Right cardiac atrium (tissue), 5 donors: ENCODE measurements at places on chromosomes 6 and 20. TPM values are rescaled to one million over a fixed set of nuclear protein-coding genes. Genes with fewer than 3 reads are reported as not detected.
A peak's percentile ranks its signal among the peaks of the same experiment; 100 is the strongest.

The SEMG1 gene
- polyA plus RNA-seq, result not detected

The MUC21 gene
- 0.07 TPM for polyA plus RNA-seq

The TMEM151B gene
- polyA plus RNA-seq, result 0.88 TPM

The ATRN gene
- polyA plus RNA-seq, result 9.5 TPM

DNA sequence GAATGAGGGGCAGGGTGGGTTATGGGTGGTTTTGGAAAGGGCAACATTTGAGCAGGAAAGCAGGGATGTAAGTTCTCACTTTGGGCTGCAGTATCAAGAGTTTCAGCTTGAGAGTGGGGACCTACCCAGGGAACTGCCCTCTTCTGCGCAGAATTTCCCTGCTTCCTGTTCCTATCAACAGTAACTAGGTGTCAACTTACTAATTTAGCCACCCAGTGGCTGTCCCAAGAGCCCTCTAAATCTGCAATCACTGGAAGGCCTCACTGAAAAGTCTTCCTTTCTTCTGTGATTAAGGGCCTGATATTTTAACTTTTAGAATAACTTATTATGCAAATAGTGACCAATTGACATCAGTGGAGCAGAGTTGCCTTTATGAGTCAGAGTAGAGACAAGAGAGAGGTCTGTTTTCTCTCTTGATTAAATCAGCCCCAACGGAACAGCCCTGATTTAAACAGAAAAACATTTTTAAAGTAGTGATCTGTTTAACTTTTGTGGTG, 118.2 kb upstream of the RIPOR2 start:
- no peak for DNase-seq

DNA sequence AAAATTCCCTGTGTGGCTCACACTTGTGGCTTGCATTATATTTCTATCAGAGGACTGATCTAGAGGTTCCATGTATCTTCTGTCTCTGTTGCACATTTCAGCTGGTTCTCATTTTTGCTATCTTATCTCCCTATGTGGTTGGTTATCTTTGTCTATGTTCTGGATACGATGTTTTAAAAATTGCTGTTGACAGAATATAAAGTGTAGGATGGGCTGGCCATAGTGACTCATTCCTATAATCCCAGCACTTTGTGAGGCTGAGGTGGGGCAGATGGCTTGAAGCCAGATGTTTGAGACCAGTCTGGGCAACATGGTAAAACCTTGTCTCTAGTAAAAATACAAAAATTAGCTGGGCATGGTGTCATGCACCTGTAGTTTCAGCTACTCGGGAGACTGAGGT, 9.9 kb upstream of the ULBP3 start:
- DNase-seq, result no peak

DNA sequence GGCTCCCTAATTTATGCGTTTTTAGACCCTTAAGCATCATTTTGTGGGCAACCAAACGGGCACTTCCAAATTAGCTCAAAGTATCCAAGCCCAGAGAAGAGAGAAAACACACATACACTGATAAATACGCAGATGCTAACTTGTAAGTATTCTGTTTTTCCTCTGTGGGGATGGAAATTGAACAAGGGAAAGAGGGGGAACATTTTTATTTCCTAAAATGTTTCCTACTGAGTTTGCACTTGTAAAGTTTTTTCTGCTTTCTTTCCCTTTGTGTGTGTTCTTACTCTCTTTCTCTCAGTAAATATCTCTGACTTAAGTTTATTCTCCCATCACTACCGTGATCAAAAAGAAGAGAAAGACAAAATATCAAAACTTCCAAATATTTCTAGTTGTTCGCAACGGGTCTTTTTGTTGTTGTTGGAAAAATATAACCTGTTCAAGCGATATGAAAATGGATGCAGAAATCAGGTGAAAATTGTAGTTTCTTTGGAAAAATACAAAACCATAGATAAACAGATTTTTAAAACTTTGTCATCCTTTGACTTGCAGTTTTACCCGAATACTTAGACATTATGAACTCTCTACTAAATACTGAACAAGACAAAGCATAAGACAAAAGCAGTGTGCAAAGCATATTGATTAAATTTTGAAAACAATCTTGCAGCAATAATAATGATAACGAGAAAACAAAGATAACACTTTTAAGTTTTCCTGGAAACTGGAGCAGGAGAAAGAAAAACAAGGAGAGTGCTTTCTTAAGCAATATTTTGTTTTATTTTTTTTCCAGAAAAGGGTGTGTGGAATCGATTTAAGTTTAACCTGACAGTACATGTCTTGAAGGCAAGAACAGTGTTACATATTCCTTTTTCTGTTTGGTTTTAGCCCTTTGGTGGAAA, 1.0 kb upstream of the NKX2-4 start:
- DNase-seq, result no peak

- no peak for DNase-seq
Observed at GRCh38 chr20:51715163-51715855, 52.9 kb downstream of the ATP9A start.

DNA sequence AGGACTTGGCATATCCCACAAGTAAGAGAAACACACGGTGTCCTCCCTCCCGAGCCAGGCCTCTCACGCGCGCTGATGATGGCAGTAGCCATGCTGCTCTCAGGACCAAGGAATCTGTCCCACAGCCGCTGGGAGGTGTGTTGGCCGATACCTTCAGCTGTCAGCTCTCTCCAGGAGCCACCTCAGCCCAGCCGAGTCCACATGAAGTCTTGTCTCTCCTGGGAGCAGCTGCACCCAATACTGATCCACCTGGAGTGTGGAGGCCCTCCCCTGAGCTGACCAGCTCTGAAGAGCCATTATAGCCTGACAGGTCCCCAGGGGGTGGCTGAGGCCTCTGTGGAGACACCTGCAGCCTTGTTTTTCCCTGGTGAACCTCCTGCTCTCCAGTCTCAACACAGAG, 23.8 kb upstream of the NXT1 start:
- DNase-seq, result no peak

GRCh38 chr6:33314515-33314942, 651 bp upstream of the TAPBP start:
- peak; percentile 79 for DNase-seq

DNA sequence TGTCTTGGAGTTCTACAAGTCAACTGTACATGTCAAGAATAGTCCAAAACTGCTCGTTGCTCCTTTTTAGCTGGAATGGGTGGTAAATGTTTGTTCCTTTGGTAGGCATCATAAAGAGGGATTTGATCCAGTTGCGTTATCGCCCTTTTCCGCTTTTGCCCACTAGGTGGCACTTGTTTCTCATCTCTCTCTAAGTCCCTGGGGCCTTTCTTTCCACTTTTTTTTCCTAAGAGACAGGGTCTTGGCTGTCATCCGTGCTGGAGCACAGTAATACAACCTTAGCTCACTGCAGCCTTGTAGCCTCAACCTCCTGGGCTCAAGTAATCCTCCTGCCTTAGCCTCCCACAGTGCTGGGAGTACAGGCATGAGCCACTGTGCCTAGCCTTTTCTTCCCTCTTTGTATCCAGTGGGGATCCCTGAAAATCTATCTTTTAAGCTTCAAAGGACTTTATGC, 20.7 kb downstream of the GTPBP2 start:
- DNase-seq, result no peak

DNA sequence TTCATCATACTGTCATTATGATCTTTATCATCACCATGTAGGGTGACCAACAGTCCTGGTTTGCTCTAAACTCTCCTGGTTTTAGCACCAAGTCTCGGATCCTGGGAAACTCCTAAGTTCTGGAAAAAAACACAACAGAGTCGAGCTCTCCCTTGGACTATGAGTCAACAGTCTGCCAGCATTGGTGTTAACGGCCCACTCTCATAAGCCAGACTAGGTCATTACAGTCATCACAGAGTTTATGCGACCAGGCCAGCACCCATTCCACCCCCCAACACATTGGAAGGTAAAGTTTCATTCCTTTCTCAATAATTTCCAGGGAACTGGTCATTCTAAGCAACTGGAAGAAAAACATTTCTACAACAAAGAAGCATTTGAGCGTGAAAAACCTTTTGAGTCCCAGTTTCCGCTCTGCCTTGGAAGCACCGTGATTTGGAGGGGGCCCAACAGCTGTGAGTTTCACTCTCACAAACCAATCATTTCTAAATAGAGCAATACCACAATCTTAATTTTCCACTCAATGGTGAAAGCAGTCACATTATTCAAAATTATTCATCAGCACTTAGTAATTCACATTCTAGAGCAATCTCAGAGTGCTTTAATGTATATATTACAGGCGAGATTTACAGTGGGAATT, 445.0 kb downstream of the CDH26 start:
- DNase-seq, result no peak

GRCh38 chr20:8449123-8449522, 317.1 kb downstream of the PLCB1 start:
- no peak for DNase-seq

- DNase-seq, result peak; percentile 65
Observed at GRCh38 chr20:38875175-38875993, 50.8 kb upstream of the FAM83D start.

DNA sequence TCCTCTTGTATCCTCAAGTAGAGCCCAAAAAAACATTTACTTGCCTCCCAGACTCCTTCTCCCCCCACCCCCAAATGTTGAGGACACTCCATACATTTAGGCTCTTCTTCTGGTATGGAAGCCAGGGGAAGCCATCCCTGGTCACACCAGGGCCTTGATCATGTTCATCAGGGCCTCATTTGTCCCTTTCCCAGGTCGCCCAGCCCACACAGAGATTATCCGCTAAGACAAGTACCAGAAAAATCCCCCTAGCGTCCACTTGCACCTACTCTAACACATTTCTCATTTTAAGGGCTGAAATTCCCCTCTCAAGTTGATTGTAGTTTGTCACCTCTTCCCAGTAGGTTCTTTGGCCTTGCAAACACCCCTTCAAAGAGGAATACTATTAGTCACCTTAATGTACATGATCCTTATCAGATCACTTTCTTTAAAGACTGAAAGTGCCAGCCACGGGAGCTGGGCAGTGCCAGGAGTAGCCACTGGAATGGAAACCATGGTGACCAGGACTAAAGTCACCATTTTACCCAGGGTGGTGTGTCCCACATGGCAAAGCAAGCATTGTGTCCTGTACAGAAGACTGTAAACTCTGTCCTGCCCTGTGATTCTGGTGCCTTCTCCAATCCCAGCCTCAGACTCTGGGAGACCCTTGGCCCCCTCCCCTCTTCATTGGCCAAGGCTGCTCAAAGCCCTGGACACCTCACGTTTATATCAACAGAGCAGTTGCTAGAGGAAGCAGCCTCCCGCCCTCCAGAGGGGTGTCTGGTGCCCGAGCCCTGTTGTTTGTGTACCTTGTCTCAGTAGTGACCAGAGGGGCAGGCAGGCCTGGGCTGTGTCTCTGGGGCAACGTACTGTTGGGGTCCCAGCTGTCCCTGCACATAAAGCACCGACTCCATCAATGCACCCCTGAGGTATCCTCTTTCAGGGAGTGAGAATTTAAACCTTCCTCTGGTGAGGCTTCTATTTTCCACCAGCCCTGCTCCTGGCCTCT, 5.0 kb upstream of the APOBEC2 start:
- no peak for DNase-seq

GRCh38 chr6:73579851-73580246, 59.0 kb upstream of the EEF1A1 start:
- DNase-seq, result peak; percentile 33

- no peak for DNase-seq
Observed at GRCh38 chr20:58313396-58313795, 3.9 kb downstream of the RAB22A start.

- DNase-seq, result no peak
Observed at GRCh38 chr20:24809606-24810005, 139.5 kb upstream of the CST7 start.
